ENCODE measurements at places on chromosomes 16 and 17. TPM values are rescaled to one million over a fixed set of nuclear protein-coding genes. Genes with fewer than 3 reads are reported as not detected.

The CACNA1G gene
- total RNA-seq, result 0.58 TPM

The KIF18B gene
- total RNA-seq, result not detected

GRCh38 chr16:27704252-27704651 lies 154.3 kb downstream of the KATNIP start:
- peak; percentile 3 for DNase-seq

DNA sequence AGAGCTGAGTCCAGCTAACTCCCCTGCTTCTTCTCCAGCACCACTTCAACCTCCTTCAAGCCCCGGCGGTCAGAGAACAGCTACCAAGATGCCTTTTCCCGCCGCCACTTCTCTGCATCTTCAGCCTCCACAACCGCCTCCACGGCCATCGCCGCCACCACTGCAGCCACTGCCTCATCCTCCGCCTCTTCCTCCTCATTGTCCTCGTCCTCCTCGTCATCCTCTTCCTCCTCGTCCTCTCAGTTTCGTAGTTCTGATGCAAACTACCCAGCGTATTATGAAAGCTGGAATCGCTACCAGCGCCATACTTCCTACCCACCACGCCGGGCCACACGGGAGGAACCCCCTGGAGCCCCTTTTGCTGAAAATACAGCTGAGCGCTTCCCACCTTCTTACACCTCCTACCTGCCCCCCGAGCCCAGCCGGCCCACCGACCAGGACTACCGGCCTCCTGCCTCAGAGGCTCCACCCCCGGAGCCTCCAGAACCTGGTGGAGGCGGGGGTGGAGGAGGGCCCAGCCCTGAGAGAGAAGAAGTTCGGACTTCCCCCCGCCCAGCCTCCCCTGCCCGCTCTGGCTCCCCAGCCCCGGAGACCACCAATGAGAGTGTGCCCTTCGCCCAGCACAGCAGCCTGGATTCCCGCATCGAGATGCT lies 7.1 kb downstream of the SETD1A start:
- DNase-seq, result no peak

DNA sequence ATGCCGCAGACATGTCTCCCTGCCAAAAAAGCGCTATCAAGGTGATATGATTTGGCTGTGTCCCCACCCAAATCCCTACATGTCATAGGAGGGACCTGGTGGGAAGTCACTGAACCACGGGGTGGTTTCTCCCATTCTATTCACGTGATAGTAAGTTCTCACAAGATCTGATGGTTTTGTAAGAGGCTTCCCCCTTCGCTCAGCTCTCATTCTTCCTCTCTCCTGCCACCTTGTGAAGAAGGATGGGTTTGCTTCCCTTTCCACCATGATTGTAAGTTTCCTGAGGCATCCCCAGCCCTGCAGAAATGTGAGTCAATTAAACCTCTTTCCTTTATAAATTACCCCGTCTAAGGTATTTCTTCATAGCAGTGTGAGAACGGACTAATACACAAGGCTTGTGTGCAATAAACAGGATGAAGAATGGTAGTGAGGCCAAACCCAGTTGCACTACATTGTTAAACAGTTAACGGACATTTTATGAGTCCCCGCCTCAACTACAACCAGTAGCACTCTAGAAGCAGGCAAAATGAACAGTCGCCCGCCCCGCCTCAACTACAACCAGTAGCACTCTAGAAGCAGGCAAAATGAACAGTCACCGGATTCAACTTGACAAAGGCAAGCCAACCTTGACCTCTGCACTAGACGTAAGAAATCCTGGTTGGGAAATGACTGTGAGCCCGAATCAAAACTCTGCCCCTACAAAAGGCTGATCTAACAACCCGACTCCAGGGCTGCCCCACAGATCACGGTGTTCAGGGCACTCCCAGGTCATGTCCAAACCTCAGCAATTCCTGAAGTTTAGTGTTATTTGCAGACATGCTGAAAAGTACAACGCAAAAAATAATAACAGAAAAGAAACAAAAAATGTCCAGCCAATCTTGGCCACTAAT lies 26.3 kb downstream of the VPS53 start:
- DNase-seq, result no peak

GRCh38 chr16:47877166-47877565 lies 278.6 kb downstream of the ABCC12 start:
- DNase-seq, result no peak

DNA sequence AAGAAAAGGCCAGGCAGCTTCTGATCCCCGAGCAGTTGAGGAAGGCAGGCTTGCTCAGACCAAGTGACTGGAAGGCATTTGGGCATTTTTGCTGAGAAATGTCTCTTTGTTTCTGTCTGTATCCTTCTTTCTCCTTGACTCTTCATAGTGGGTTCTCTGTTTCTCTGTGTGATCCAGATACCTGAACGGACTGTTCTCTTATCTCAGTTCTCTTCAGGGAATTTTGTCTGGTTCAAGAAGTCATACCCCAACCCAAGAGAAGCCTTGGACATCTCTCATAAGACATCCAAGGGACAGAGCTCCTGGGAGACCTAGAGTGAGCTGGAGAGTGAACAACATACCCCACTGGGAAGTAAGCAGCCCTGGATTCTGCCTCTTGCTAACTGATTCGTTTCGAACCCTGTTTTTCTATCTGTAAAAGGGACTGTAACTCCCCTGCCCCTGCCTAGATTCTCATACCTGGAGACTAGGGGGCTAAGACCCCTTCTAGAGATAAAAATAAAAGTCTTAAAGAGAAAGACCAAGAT lies 541 bp downstream of the CCL3 start:
- DNase-seq, result no peak

DNA sequence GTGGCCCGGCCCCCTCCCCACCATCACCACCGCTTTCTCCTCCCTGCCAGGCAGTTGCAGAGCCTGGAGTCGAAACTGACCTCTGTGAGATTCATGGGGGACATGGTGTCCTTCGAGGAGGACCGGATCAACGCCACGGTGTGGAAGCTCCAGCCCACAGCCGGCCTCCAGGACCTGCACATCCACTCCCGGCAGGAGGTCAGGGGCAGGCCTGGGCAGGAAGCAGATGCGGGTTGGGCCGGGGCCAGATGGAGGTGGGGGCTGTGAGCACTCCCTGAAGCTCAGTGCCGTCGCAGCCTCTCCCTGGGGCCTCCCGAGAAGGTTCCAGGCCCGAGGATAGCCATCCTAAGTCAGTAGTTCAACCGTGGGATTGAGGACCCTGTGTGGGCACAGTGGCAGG lies 14.2 kb upstream of the ADGRG3 start:
- DNase-seq, result no peak

GRCh38 chr17:64538508-64539130 lies 31.8 kb downstream of the CEP95 start:
- no peak for DNase-seq

The ZNF174 gene
- total RNA-seq, result 7.6 TPM

GRCh38 chr17:63544467-63545301 lies 5.6 kb upstream of the DCAF7 start:
- DNase-seq, result peak; percentile 67

DNA sequence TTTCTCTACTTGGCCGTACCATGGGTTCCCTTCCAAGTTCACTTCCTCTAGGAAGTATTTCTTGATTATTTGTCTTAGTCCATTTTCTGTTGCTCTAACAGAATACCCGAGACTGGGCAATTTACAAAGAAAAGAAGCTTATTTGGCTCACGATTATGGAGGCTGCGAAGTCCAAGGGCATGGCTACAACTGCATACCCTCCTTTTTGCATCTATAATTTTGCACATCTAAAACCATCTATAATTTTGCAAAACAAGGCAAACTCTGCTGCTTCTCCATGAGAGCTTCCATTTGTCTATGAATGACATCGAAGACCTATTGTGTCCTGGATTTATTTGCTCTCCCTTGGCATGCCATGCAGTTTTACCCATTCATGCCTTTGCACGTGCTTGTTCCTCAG lies 27.6 kb upstream of the RGS9 start:
- DNase-seq, result no peak

Data from mesenteric fat pad (tissue), 1 donor.